HS-27A (cell line): ENCODE measurements at places on chromosomes 16 and 17.

DNA sequence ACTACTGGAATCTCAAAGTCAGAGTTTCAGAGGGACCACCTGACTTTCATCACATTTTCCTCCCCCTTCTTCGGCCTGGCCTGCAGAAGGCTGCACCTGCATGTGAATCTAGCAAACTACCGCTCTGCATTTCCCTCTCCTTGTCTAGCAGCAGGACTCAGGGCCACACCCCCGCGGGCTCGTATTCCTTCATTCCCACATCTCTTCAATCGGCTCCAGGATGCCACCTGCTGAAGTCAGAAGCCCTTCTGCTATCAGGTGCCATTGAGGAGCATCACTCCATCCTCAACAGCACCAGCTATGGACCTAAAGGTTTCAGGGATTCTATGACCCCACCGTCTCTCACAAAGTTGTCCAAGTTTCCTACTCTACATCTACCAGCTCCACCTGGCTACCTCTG is 169.5 kb downstream of the VPS53 start:
- DNase-seq = no peak

GRCh38 chr17:80220736-80221215 is 549 bp downstream of the SLC26A11 start:
- no peak for DNase-seq

- DNase-seq = no peak
These were observed 58.5 kb downstream of the ADAMTS18 start for GRCh38 chr16:77376358-77376757.

GRCh38 chr16:56767024-56767423 is 37.1 kb downstream of the NUP93 start:
- no peak for DNase-seq

GRCh38 chr16:85199069-85199725 is 86.9 kb upstream of the CIBAR2 start:
- no peak for DNase-seq

GRCh38 chr17:75722076-75722475 is 817 bp downstream of the ITGB4 start:
- no peak for DNase-seq

GRCh38 chr16:1331712-1332617 is 1.5 kb upstream of the BAIAP3 start:
- no peak for DNase-seq

DNA sequence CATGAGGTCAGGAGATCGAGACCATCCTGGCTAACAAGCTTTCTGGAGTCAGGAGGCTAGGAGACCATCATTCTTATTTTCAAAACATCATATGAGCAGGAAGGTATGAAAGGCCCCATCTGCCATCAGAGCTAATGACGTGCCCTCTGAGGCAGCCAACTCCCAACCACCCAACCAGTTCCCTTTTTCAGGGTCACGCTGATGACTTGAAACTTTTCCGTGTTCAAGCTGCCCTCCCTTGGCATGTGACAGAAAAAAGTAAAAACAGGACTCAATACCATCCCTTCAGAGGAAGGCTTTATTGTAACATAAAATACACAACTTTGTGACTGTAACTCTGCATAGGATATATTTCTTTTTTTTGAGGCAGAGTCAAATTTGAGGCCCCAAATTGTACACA is 4.6 kb upstream of the GHDC start:
- DNase-seq = no peak
